SK-N-DZ (cell line): ENCODE measurements at places on chromosomes 6 and 20.

DNA sequence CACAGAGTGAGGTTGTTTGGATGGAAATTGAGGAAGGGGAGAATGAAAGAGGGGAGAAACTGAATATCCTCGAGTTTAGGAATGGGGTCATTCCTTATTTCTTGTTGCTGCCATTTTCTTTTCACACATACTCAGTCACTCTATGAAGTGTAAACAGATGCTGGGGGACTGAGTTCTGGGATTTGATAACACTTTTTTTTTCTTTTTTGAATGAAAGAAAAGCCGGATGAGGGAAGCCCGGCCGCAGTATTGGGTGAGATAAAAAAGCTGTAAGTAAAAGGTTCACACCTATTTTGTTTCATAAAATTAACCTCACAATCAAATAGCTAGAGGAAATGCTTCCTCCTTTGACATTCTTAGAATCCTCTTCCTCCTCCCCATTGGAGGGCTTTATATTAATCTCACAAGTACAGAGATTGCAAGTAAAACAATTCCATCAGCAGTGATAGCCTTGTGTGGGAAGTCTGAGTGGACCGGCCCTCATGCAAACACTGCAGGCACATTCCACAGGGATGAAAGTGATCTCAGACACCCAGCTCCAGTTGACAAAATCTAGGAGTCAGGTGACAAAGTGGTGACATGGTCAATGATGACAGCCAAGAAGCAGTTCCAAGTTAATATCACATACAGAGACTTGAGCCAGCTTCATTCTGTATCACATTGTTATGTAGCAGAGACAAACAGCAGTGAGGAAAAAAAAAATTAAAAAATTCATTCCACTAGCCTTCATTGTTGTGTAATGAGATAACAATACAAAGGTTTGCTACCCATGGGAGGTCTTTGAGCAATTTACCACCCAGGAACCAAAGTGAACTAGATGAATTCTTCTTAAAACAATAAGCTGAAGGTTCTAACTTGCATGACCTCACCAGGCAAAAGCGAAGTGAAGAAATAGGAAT, 391.1 kb upstream of the HSF2 start:
- DNase-seq, result no peak

GRCh38 chr20:58623579-58624473, 27.3 kb upstream of the STX16 start:
- no peak for DNase-seq

- no peak for DNase-seq
These were observed 7.2 kb downstream of the HEBP2 start for GRCh38 chr6:138410972-138411880.

GRCh38 chr6:23002044-23002619, 432.8 kb downstream of the HDGFL1 start:
- DNase-seq, result no peak

- no peak for DNase-seq
These were observed 10.3 kb downstream of the PREX1 start for GRCh38 chr20:48817367-48818030.

- DNase-seq, result no peak
These were observed 8.7 kb downstream of the ZMYND8 start for GRCh38 chr20:47347661-47348435.

- DNase-seq, result no peak
These were observed 86.3 kb upstream of the IRAK1BP1 start for GRCh38 chr6:78781001-78781400.

DNA sequence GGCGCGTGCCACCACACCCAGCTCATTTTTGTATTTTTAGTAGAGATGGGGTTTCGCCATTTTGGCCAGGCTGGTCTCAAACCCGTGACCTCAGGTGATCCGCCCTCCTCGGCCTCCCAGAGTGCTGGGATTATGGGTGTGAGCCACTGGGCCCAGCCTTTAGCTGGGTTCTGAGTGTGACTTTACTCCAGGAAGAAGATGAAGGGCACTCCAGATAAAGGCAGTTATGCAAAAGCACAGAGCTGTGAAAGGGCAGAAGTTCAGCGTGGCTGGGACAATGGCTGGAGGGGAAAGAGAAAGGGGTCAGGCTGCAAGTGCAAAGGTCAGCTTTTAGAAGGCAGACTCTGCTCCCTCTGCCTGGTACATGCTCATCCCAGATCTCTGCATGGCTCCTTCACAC, 39.7 kb downstream of the MAP3K5 start:
- no peak for DNase-seq

DNA sequence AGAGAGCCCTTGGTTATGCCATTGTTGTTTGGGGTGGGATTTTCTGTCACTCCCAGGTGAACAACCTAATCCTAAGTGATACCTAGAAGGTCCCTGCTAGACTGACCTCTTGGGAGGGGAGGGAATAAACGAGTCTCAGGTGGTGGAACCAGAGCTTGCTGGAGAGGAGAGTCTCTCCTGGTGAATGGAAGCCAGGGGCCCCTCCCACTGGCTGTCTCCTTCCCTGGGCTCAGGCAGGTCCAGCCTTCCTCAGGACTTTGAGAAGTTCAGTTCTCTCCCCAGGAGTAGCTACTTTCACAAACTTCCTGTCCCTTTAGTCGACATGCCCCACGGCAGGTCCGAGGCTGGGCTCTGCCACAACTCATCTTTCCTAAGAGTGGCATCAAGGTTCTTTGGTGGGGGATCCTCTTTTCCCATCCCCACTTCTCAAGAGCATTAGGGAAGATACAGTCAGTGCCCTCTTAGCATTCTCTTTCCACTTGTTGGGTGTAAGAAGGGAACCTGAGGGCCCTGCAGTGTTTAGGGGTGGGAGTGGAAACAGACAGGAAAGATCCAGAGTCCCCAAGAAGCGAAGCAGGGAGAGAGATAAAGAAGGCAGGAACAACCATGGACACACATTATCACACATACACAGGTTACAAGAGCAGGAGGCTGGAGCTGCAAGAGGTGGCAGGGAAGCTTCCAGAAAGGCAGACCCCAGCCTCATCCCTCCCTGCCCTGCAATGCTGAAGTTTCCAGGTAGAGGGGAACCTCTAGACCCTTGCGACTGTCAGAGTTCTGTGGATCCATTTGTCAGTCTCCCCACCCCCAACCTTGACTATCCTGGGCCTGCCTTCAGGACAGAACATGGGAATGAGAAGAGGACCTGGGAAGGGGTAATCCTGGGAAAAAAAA, 900 bp upstream of the GLP1R start:
- no peak for DNase-seq

GRCh38 chr6:153162646-153163045, 31.6 kb upstream of the RGS17 start:
- DNase-seq, result no peak

GRCh38 chr6:42279144-42279781, 61.6 kb upstream of the MRPS10 start:
- no peak for DNase-seq

GRCh38 chr20:10848810-10849370, 175.1 kb upstream of the JAG1 start:
- no peak for DNase-seq
